ENCODE measurements at places on chromosomes 7 and 10.

- peak; percentile 95 for DNase-seq
Measured at GRCh38 chr7:78530351-78530750, 731.8 kb downstream of the PHTF2 start.

- no peak for DNase-seq
Measured at GRCh38 chr10:102683736-102684135, 30.5 kb downstream of the ARL3 start.

GRCh38 chr7:91551377-91552175 lies 287.3 kb downstream of the FZD1 start:
- DNase-seq = no peak

DNA sequence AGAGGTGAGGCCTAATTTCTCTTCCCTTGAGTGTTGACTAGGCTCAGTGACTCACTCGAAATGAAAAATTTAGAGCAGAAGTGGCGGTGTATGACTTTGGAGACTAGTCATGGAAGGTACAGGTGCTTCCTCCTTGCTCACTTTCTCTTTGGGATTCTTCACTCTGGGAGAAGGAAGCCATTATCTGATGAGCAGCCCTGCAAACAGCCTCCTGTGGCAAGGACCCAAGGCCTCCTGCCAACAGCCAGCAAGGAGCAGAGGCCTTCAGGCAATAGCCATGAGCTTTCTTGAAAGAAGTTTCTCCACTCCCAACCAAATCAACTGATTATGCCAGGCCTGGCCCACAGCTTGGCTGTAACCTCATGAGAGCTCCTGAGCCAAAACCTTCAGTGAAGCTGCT lies 369.6 kb upstream of the VWC2 start:
- DNase-seq = no peak

GRCh38 chr10:115979576-115979975 lies 293.4 kb downstream of the GFRA1 start:
- DNase-seq = no peak

DNA sequence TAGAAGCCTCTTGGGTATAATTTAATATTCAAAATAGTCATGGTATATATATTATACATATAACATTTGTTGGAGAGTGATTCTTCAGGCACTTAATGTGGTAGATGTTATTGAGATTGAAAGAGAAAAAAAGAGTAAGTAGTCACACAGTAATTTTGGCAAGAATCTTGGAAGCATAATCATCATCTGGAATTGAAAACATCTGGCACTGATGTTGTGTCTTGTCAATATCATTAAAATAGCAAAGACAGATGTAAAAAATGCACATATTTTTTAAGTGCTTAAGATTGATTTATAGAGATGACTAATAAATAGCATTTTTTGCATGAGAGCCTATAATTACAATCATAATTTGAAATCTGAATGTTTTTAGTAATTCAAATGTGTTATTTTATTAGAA lies 9.5 kb downstream of the SEMA3D start:
- DNase-seq = no peak

DNA sequence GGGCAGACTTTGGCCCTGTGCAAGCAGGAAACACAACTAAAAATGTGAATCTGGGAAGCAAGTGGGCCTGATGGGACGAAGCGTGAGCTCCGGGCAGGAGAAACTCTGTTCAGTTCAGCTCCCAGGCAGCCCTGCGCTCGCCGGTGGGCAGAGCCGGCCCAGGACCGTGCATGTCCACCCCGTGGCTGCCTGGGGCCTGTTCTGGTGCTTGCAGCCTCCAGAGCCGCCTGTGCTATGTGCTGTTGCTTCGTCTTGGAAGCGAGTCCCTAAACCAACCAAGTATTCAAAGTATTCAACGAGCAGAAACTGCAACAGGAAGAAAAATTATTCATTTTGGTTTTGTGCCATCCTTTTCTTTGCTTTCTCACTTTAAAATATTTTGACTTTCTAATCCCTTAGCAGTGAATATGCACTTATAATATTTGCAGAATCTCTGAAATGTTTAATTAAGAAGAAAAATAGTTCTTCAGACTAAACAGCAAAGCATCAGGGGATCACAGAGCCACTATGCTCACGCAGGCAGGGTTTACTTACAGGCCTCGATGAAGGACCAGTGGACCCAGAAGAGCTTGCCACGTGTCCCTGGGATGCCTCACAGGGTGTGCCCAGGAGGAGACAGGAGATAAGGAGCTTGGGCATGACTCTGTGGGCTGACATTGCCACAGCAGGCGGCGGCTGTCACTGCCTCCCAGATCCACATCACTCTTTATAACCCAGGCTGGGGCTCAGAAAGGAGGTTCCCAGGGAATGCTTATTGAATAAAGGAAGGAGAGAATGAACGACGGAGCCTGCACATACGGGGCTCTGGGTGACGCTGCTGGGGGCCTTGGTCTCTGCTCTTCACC lies 45.6 kb downstream of the VIPR2 start:
- no peak for DNase-seq

DNA sequence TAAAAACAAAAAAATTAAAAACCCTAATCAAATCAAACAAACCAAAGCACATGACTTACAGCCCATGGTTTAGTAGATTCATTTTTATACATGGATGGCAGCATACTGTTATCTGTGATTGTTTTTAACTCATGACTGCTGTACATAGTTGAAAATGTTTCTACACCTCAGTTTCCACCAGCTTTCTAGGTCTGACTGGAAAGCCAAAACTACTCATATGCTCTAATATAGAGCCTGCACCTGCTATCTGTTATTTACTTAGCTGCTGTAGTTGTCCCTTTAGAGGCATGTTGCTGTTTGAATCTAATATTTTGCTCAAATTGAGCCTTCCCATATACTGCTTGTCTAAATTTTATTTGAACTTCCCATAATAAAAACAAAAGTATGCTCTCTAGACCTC lies 289.9 kb upstream of the LRRN3 start:
- DNase-seq = no peak

GRCh38 chr10:91471602-91472001 lies 61.5 kb downstream of the HECTD2 start:
- DNase-seq = no peak

DNA sequence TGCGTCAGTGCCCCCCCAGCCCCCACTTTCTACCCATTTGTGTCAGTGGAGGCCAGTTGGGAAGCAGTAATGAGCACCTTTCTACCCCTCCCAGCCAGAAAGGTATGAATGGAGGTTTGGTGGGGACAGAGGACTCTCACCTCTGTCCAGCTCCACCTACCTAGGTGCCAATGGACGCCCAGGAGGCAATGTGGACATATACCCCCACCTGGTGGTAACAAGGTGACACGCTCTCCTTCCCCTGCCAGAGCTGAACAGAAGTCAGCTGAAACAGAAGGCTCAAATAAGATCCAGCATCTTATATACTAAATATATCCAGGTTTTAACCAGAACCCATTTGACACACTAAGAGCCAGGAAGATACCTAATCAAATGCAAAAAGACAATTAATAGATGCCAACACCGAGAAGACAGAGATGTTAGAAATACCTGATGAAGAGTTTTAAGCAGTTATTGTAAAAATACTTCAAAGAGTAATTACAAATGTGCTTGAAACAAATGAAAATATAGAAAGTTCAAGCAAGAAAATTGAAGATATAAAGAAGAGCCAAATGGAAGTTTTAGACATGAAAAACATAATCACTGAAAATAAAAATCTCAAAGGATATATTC lies 18.4 kb upstream of the SORCS3 start:
- DNase-seq = peak; percentile 57

- no peak for DNase-seq
Measured at GRCh38 chr7:121624958-121625357, 228.8 kb upstream of the FAM3C start.

DNA sequence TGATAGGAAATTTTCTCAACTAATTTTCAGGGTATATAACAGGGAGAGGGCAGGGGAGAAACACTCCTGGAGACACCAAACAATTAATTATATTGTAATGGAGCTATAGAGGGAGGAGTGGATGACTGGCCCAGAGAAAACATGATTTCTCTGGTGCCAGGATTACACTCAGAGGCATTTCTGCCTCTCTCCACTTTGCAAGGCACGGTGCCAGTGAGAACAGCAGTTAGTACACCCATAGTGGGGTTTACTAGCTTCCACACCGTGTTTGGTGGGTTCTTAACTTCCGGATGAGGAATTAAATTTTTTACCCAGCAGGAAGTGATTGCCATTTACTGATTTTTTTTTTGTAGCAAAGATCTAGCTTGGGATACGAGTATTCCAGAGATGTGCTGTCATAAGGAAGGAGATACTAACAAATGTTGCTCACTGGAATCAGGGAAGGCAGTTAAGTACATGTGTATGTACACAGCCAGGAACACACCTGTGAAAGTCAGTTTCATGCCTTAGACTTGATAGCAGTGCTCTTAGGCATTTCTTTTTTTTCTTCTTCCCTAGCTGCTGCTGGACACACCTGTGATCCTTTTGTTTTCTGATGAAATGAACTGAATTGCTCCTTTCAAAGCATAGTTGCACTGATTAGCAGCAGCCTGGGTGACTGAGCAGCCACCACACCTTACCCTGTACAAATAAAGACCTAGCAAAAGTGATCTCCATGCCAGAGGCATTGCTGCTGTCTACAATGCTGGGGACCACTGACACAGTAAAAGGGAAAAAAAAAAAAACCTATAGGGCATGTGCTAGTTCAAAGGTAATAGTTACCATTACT lies 58.1 kb downstream of the POLL start:
- peak; percentile 72 for DNase-seq

GRCh38 chr10:83983578-83984255 lies 155.6 kb upstream of the GHITM start:
- DNase-seq = peak; percentile 95

GRCh38 chr10:66239062-66239461 lies 686.8 kb upstream of the LRRTM3 start:
- DNase-seq = no peak

- no peak for DNase-seq
Measured at GRCh38 chr7:143042159-143042789, 9.9 kb upstream of the OR6V1 start.

- DNase-seq = no peak
Measured at GRCh38 chr10:45463244-45464116, 89.5 kb downstream of the ALOX5 start.

GRCh38 chr10:26799342-26799741 lies 61.4 kb downstream of the ABI1 start:
- peak; percentile 13 for DNase-seq

- DNase-seq = no peak
Measured at GRCh38 chr7:1590476-1590875, 20.6 kb upstream of the PSMG3 start.

- peak; percentile 74 for DNase-seq
Measured at GRCh38 chr7:143381427-143382125, 431 bp downstream of the ZYX start.

DNA sequence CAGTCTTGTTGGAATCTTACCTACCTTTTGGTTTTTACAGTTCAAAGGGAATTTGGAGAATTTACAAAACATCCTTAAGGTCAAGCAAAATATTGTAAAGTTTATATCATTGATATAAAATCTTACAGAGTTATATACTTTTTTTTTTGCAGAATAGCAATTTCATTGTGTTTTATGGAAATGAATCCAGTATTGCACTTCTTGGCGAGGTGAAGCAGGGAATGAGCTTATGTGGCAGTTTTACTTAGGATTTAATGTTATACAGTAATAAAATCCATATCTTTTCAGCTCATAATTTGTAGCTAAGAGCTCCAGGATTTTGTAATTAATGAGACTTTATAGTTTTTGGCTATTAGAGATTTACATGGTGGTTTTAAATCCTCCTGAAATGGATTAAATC lies 5.0 kb downstream of the PRKAR2B start:
- DNase-seq = no peak

GRCh38 chr10:47195274-47195885 lies 104.6 kb upstream of the GDF10 start:
- no peak for DNase-seq

- DNase-seq = no peak
Measured at GRCh38 chr7:77252506-77252905, 52.9 kb upstream of the FGL2 start.

- DNase-seq = peak; percentile 51
Measured at GRCh38 chr7:21972397-21972784, 26.7 kb upstream of the CDCA7L start.

- DNase-seq = no peak
Measured at GRCh38 chr10:75987616-75988015, 556.2 kb downstream of the LRMDA start.

- no peak for DNase-seq
Measured at GRCh38 chr7:78427209-78427608, 628.6 kb downstream of the PHTF2 start.

DNA sequence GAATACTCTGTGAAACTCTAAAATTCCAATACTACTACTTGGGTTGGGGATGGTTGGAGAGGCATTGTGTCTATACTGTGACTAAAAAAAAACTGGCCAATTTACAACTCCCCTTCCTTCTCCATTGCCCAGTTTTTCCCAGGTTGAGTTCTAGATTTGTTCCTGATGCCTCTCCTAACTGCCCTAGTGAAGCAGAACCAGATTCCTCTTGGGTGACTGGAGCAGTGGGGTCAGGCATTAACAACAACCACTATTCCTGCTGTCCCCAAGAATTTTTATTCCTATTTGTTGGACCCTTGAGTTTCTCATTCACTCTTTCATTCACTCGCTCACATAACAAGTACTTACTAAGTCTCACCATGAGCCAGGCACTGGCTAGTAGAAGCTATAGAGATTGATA lies 5.8 kb downstream of the GOT1 start:
- no peak for DNase-seq

DNA sequence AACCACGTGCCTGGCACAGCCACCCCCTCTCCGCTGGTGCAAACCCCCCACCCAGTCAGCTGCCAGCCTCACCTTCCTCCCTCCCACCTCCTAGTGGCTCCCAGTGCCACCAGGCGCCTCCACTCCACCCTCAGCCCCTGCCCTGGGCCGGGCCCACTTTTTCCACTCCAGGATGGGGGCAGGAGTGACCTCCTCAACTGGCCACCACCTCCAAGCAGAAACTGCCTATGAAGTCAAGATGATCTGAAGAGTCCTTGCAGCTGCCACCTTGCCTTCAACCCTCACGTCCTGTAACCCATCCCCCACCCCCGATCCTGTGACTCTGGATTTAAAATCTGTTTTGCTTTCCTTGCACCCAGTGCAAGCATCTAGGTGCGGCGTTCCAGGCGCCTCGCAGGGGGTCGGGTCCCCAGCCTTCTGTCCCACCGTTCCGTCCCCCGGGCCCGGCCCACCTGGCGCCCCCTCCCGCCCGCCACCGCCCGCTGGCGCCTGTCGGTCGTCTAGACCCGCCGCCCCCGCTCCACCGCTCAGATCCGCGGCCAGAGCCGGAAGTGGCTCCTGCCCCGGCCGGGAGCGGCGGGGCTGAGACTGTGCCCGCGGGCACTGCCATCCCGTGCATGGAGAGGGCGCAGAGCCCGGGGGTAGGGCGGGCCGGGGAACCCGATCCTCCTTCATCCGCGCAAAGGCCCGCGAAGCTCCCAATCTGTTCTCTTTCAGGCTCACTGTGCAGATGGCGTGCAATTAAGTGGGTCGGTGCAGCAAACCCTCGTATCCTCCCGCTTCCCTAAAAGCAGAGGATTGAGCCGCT lies 51.2 kb upstream of the GTF2I start:
- DNase-seq = peak; percentile 96

GRCh38 chr7:74653686-74654181 lies 3.8 kb upstream of the GTF2I start:
- no peak for DNase-seq

Data from NCI-H69 (cell line).